ENCODE measurements at places on chromosomes 4 and X.
A peak's percentile ranks its signal among the peaks of the same experiment; 100 is the strongest.

GRCh38 chr4:170109586-170110284 is 20.0 kb upstream of the AADAT start:
- no peak for DNase-seq

- DNase-seq, result no peak
These were observed 86.5 kb upstream of the KLF3 start for GRCh38 chr4:38577462-38577861.

DNA sequence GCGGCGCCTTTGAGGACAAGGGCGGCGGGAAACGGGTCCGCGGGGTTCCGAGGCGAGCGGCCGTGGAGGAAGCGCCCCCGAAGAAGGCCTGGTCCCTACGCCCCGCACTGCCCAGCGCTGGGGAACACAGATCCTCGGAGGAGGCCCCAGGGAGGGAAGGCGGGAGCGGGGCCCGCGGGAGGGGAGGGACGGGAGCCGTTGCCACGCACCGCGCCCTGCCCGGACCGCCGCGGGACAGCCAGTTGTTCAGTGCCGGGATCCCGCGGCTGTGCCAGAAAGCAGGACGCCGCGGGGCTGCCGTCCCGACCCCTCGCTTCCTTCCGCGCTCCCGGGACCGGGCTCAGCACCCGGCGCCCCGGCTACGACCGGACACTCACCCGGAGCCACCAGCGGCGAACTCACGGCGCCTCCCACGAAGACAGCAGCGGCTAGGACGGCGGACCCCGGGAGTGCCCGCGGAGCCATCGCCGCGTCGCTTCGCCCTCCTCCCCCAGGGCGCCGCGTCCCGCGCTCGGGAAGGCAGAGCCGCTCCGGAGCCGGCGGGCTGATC is 278 bp downstream of the RELL1 start:
- DNase-seq, result peak; percentile 21

- no peak for DNase-seq
These were observed 10.7 kb downstream of the SMIM10L2A start for GRCh38 chrX:135432453-135432852.

DNA sequence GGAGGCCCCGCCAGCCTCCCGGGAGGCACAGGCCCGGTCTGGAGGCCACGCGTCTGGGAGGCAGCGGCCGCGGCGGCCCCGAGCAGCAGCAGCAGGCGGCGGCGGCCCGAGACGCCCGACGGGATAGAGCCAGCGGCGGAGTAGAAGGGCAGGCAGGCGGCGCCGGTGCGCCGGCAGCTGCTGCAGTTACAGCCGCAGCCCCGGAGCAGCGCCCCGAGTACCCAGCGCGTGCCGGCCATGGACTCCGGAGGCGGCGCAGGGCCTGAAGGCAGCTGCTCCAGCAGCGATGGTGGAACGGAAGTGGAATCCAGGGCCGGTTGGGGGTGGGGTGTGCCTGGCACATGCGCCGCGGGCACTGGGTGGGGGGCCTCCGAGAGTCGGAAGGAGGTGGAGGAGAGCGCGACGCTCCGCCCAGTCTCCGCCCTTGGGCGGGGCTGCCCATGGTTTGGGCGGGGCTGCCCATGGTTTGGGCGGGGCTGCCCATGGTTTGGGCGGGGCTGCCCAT is at the start of gene GRSF1:
Gene GRSF1 (minus strand): TSS at position 302 of the 505 bp plus-strand sequence. CDS start 63 bp downstream, at position 239.
- DNase-seq, result peak; percentile 89

DNA sequence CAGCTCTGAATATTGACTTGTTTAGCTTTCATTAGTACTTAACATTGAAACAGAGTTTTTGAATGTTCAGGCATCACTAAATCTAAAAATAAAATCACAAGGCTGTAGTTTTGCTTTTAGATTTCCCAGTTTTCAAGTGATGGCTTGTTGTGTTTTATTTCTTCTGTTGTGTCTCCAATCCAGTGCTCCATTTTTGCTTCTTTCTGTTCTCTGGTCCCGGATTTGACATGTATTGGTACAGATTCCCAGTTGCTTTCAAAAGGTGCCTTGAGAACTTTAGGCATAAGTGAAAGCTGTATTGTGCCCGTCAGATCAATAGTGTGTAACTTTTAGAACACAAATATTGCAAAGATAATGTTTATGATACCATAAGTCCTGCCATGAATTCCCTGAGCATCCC is 53.2 kb downstream of the ARHGAP10 start:
- DNase-seq, result no peak

- no peak for DNase-seq
These were observed 46.0 kb downstream of the HADH start for GRCh38 chr4:108035691-108036090.

DNA sequence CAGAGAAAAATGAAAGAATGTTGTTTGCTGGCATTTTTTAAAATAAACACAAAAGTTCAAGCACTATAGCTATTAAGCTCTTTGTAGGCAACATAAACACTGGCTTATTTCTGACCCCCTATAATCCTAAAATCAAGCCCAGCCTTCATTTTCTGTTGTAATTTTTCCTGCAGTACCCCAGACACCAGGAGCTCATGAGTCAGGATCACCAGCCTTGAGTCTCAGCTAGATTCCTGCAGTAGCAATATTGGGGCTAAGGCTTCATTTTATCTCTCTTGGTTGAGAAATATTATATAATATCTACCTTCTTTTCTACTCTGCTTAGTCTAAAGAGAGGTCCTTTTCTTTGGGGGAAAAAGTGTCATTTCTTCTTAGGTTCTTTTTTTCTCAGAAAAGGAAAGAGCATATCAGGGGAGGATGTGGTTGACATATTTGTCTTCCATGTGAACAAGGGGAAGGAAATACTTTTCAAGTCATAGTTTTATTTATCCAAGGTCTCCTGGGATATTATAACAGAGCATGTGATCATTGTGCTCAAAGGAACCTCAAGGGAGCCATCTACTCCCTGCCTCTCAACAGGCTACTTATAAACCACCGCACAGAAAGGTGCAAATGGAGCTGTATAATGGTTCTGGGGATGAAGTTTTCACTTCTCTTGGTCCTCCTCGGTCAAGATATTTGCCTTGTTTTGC is 678.3 kb upstream of the NR3C2 start:
- DNase-seq, result no peak

DNA sequence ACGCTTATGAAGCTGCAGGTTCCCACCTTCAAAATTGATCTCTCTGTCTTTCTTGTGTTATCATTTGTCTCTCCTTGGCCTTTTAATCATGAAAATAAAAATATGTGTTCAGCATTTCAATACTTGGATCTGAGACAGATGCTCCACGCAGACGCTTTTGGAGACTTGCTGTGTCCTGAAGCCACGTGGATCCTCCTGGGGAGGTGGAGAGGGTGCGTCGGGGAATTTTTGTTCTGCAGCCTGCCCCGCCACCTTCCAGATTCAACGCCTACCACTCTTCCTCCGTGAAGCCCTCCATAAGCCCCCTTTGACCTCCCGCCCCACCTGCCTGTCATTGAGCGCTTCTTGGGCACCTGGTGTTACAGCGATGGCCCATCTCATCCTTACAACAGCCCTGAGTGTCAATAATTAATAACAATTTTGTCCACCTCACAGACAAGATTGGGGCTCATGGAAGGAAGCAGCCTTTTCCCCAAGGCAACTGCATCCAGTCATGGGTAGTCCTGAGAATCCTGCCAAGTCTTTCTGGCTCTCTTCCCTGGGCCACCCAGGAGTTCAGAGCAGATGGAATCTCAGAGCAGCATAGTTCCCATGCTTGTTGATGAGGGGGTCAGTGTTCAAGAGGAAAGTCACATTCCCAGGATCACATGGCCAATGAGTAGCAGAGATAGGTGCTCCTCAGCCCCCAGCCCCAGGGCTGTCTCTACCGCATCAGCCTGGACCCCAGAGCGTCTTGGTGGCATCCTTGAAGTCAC is 172.6 kb upstream of the PSAPL1 start:
- no peak for DNase-seq

GRCh38 chrX:63466690-63467089 is 115.6 kb upstream of the SPIN4 start:
- DNase-seq, result no peak

- DNase-seq, result no peak
These were observed 56.0 kb downstream of the ZNF827 start for GRCh38 chr4:145882604-145883003.

- DNase-seq, result no peak
These were observed 290.1 kb upstream of the PCDH7 start for GRCh38 chr4:30429813-30430761.

- no peak for DNase-seq
These were observed 40.8 kb upstream of the HS6ST2 start for GRCh38 chrX:132999209-132999608.

DNA sequence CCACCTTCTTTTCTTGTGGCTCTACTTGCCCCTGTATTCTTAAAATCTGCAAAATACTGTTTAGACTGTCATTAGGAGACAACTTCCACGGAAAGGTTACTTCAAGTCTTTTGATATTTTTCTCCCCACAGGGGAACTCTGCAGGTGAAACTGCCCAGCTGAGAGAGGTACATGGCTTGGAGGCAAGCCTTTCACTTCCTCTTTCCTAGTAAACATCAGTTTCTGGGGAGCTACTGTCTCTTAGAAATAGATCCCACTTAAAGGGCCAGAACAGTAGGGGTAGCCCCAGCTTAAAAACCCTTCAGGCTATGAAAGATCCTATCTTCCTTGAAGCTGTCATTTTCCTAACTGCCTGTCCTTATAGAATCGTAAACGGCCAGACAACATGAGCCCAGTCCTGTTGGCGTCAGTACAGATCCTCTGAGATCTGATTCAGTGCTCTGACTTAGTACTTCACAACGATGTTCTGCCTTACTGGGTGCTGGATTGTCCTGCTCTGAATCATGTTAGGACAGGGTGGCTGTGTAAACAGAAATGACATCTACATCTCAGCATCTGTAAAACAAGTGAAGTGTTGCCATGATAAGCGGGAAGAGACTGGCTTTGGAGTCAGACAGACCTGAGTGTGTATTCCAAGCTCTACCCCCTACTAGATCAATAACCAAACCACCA is 102.1 kb downstream of the ITIH6 start:
- no peak for DNase-seq

GRCh38 chr4:137611998-137612700 is 79.9 kb upstream of the PCDH18 start:
- DNase-seq, result no peak

DNA sequence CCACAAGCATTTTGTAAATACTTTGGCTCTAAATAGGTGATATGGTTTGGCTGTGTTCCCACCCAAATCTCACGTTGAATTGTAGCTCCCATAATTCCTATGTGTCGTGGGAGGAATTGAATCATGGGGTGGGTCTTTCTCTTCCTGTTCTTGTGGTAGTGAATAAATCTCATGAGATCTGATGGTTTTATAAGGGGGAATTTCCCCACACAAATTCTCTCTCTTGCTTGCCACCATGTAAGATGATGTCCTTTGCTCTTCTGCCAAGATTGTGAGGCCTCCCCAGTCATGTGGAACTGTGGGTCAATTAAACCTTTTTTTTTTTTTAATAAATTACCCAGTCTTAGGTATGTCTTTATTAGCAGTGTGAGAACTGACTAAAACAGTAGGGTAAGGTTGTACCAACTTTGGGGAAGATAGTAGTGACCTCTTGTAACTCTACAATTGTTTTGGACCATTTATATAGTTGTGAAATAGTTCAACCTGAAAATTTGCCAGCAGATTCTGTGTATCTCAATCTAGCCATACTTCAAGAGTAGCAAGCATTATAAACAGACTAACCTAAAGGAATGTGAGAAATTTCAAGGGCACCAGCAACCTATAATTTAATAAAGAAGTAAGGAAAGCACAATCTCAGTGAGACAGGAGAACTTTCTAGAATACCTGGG is 727.8 kb downstream of the GRID2 start:
- no peak for DNase-seq

- DNase-seq, result peak; percentile 38
These were observed 1.2 kb upstream of the N4BP2 start for GRCh38 chr4:40055511-40055862.

GRCh38 chrX:114500622-114501021 is 83.3 kb upstream of the HTR2C start:
- no peak for DNase-seq

DNA sequence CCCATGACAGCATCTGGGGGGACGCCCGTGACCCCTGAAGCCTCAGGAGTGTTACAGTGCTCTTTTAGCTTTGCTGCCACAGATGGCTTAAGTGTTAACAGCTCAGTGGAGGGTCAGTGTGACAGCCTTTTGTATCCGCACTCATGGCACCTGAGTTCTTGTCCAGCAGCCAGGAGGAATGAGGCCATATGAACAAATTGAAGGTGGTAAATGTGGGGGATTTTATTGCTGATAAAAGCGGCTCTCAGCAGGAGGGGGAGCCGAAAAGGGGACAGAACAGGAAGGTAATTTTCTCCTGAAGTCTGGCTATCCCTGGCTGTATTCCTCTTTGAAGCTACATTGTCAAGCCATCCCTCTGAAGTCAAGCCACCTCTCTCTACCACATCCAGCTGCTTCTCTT is 441.0 kb downstream of the RAPGEF2 start:
- no peak for DNase-seq

GRCh38 chr4:123398853-123399626 is 2.4 kb downstream of the SPRY1 start:
- no peak for DNase-seq

DNA sequence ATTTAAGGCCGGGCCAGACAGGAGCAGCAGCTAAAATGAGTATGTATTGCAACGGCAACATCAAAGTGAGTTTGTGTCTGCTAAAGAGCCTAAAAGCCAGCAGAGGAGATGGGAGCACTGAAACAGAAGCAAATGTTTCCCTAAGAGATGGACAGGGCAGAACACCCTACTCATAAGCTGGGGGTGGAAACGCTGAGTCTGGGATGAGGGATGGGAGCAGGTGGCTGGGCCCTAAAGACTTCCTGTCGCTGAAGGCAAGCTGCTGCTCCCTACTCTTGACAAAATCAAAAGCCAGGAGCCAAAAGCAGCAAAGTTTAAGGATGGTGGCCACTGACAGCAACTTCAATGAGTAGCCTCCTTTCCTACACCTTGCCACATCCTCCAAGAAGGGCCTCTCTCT is 40.6 kb upstream of the NAP1L5 start:
- no peak for DNase-seq

DNA sequence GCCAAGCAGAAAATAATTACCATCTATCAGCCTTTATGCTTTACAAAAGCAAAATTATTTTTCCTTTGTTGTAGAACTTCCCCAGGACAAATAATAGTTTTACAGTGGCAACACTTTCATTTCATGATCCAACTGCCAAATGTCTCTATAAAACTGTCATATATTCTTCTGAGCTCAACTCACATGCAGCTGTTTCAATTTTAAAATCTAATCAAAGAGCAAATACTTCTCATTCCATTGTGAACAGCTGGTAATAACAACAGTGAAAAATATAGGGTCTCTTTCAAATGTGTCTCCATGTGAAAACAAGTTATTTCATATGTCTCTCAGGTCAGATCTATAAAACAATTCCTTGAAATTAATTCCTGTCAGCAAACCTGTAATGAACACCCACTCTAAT is 270.6 kb upstream of the SLC7A11 start:
- no peak for DNase-seq

DNA sequence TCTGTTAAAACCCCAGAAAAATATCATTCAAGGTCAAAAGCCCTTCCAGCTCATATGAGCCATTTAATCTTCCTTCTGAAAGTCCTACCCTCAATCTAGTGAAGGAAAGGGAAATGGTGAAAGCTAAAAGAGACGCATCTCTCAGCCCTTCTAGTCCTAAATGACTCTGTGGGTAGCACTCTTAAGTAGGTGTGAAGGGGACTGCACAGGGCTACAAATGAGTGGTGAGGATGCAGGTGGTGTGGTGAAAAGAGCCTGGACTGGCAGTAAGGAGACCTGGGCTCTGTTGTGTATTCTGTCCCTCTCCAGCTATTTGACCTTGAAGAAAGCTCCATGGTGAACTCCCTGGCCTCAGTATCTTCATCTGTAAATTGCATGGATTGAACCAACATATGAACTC is 671.8 kb upstream of the DIPK2B start:
- DNase-seq, result no peak

All from stimulated activated CD8-positive, alpha-beta memory T cell treated with anti-CD3 and anti-CD28 coated beads, Interleukin-15, amount 100 ng/mL, for 1 hour (primary cell).